ENCODE measurements at places on chromosomes 7 and 10.
A peak's percentile ranks its signal among the peaks of the same experiment; 100 is the strongest.

DNA sequence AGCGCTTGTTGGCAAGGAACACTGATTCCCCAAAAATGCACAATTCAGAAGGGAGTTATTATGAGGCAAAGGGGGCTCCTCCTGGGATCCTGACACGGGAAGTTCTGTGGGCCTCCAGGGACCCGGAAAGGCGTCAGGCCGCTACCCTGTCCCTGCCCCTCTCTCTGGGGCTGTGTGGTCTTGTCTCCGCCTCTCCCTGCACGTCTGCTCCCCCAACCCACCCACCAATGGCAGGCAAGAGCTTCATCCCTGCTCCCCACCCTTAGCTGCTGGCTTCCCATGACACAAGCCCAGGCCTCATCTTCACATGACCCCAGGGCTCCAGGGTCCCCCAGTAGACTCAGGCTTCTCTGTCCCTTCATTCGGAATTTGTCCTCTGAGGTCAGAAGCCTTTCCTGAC, 31.0 kb upstream of the ADRB1 start:
- DNase-seq: no peak

GRCh38 chr7:91852263-91852741, 28.2 kb downstream of the MTERF1 start:
- no peak for DNase-seq

DNA sequence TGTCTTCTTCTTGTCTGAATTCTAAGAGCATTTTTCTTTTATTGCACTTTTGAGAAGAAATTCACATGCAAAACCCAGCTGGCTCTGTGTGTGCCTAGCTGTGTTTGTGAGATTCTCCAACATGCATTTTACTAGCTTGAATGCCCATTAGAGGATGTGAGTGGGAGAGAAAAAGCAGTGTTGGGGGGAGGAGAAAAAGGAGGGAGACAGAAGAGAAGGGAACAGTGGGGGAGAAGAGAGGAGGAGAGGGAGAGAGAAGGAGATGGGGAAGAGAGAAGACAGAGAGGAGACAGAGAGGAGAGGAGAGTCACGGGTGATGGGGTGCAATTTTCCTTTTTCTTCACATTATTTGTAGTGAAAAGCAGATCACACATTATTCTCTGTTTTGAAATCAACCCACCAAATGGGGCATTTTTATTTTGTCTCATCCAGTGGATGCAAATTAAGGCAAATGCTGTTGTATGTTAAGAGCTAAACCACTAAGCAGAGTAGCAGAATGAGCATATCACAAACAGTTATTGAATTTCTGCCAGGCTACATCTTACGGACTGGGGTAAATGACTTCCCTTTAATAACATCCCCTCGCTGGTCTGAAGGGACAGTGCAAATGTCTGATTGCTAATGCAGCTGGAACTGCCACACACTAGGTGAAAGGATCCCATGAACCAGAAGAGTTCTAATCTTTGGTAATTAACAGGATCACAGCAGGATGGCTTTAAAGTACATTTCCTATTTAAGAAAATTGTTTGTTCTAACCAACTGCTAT, 849 bp downstream of the LRRN3 start:
- no peak for DNase-seq

DNA sequence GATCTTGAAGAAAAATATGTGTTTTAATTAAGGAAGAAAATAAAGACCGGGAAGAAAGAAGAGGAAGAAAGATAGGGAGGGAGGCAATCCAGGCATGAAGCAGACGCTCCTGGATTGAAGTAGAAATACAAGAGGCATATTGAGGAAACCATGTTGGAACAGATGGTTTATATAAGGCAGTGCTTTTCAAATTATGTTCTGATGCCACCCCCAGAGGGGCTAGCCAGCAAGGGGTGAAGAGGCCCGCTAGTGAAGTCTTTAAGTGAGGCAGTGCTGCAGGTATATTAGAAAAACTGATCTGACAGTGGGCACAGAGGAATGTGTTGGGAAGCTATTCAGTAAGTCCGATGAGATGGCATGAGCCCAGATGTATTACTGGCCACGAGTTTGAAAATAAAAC, 40.1 kb downstream of the REEP3 start:
- no peak for DNase-seq

DNA sequence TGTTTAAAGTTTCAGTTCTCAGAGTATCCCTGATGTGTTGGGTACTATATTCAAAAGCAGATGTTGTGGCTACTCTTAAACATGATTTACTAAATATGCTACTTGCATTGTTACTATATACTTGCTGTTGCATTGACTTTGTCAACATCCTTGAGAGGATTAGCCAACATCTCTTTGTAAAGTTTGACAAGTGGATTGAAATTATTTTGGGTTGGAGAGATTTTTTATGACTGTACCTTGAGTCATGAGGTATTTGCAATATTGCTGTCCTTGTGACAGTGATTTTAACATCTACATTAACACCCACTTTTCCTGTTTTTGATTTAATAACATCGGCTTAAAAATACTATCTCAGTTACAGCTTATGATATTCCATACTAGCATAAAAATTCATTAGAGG, 31.9 kb downstream of the MRC1 start:
- no peak for DNase-seq

DNA sequence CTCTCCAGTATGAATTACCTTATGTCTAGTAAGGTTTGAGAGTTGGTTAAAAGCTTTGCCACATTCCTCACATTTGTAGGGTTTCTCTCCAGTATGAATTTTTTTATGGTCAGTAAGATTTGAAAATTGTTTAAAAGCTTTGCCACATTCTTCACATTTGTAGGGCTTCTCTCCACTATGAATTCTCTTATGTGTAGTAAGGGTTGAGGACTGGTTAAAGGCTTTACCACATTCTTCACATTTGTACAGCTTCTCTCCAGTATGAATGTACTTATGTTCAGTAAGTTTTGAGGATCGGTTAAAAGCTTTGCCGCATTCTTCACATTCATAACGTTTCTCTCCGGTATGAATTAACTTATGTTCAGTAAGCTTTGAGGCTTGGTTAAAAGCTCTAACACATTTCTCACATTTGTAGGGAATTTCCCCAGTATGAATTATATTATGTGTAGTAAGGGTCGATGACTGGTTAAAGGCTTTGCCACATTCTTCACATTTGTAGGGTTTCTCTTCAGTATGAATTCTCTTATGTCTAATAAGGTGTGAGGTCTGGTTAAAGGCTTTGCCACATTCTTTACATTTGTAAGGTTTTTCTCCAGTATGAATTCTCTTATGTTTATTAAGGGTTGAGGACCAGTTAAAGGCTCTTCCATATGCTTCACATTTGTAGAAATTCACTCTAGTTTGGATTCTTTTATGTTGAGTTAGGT, 12.2 kb downstream of the ZNF117 start:
- DNase-seq: no peak

- no peak for DNase-seq
Measured at GRCh38 chr7:24922099-24922773, 57.7 kb downstream of the OSBPL3 start.

GRCh38 chr7:140923358-140924006, 1.2 kb downstream of the BRAF start:
- no peak for DNase-seq

- DNase-seq: no peak
Measured at GRCh38 chr7:127154958-127155357, 97.8 kb downstream of the GRM8 start.

GRCh38 chr10:865924-866576, 65.5 kb downstream of the LARP4B start:
- DNase-seq: no peak

DNA sequence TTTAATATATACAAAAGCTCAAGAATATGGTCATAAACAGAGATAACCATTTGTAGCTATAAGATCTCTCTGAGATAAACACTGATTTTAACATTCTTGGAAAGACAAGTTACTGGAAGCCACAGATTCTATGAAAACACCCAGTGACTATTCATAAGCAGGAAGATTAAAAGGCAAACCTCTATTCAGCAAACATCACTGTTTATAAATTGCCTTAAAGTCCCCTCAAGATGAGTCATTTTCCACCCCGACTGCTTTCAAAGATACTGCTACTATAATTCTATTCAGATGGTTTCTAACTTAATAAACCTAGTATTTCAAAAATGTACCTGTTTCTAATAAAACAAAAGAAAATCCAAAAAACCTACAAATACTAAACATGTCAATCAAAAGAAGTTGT, 21.0 kb downstream of the TM9SF3 start:
- peak; percentile 54 for DNase-seq

- no peak for DNase-seq
Measured at GRCh38 chr10:26566525-26567350, 128.6 kb downstream of the APBB1IP start.

GRCh38 chr10:124194199-124194824, 100.9 kb upstream of the CHST15 start:
- DNase-seq: no peak

DNA sequence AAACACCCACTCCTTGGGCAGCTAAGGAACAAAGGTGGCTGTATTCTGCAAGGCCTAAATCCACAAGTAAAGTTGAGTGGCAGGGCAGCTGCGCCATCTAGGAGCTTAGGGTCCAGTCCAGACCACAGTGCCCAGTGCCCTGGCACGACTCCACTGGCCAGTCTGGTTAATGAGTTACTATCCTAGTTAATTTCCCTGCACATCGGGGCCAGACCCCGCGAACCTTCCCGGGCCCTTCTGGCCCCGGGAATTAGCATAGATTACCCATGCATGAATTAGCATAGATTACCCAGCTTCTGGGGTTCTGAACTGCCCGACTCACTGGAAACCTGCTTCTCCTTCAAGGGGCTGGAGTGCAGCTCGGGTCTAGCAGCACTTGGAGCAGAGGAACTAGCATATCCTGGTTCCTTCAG, 3.2 kb upstream of the EMX2 start:
- DNase-seq: no peak

GRCh38 chr7:149771720-149772240, 1.6 kb downstream of the ZNF467 start:
- peak; percentile 16 for DNase-seq

- no peak for DNase-seq
Measured at GRCh38 chr10:71522442-71523144, 125.9 kb downstream of the CDH23 start.

- DNase-seq: no peak
Measured at GRCh38 chr10:108877095-108877561, 1046.2 kb downstream of the XPNPEP1 start.

DNA sequence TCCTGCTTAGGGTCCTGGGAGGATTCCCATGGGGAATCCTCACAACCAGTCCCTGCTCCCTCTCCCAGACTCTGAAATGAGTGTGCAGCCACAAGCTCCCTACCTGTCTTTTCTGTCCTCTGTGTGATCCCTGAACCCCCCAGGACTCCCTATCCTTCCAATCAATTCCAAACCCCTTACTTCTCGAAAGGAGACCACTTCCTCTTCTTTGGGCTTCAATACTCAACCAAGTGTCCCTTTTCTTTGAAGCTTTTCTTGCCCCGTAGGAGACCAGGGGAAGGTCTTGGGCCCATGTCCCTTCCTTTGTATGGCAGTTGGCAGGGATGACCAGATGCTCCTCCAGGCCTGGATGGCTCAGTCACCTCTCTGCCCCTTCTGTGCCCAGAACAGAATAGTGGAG, 1.7 kb downstream of the AEBP1 start:
- DNase-seq: no peak

DNA sequence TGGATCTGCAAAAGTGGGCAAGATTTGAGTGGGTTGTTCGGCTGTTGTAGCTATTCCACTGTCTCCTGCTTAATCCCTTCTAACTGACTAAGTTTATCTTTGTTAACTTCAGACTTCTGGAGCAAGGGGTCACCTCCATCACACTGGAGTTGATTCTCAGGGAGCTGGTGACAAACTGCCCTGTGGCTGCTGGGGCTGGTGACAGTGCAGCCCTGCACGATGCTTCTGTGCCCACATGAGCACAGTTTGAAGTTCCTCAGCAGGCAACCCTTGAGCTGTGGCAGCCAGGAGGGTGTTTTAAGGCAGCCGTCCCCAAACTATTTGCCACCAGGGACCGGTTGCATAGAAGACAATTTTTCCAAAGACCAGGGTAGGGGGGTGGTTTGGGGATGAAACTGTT, 40.5 kb downstream of the ADRB1 start:
- no peak for DNase-seq

GRCh38 chr7:1624999-1625927, 44.8 kb upstream of the ELFN1 start:
- DNase-seq: no peak

GRCh38 chr7:18196638-18197037, 169.0 kb upstream of the PRPS1L1 start:
- DNase-seq: no peak

GRCh38 chr7:134742688-134743350, 36.6 kb upstream of the CALD1 start:
- no peak for DNase-seq

GRCh38 chr10:91613411-91614187, 19.3 kb downstream of the PPP1R3C start:
- peak; percentile 77 for DNase-seq

- DNase-seq: no peak
Measured at GRCh38 chr7:80678707-80679106, 40.3 kb downstream of the CD36 start.

DNA sequence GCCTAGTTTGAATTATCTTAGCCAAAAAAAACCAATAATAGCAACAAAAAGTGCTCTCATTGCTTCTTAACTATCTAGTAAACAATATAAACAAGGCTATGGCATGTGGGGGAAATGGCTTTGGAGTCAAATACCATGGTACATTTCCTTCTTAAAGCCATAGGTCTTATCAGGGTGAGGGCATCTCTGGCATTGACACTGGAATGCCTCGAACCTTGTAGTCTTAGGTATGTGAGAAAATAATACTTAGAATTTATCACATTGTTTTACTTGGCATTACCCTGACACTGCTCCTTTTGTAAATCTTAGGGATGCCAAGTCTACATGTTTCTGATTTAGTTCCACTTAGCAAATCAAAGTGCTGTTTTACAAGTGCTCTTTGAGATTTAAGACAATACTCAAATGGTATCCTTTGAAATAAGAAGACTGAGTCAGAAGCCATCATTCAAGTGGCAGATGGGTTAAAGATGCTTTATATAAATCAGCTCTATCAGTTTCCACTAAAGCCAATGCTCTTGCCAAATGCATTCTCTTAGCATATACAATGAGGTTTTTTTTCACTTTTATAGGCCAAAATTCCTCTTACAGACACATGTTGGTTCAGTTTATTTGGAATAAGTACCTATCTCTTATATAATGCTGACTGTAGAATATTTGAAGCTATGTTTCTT, 155.2 kb downstream of the HPSE2 start:
- no peak for DNase-seq

GRCh38 chr10:112954974-112955581, 5.0 kb downstream of the TCF7L2 start:
- DNase-seq: no peak

- DNase-seq: peak; percentile 60
Measured at GRCh38 chr7:19024261-19024660, 93.2 kb downstream of the TWIST1 start.

GRCh38 chr10:57506414-57507094, 761.1 kb downstream of the IPMK start:
- DNase-seq: no peak

GRCh38 chr7:10122551-10123100, 851.0 kb upstream of the PHF14 start:
- DNase-seq: no peak

GRCh38 chr10:33596422-33596821, 262.0 kb upstream of the NRP1 start:
- no peak for DNase-seq

GRCh38 chr7:44310221-44310848, 15.1 kb downstream of the CAMK2B start:
- no peak for DNase-seq
